ENCODE measurements at places on chromosomes 1 and 21.

GRCh38 chr1:42422737-42423136 lies 33.1 kb downstream of the ZMYND12 start:
- no peak for DNase-seq

DNA sequence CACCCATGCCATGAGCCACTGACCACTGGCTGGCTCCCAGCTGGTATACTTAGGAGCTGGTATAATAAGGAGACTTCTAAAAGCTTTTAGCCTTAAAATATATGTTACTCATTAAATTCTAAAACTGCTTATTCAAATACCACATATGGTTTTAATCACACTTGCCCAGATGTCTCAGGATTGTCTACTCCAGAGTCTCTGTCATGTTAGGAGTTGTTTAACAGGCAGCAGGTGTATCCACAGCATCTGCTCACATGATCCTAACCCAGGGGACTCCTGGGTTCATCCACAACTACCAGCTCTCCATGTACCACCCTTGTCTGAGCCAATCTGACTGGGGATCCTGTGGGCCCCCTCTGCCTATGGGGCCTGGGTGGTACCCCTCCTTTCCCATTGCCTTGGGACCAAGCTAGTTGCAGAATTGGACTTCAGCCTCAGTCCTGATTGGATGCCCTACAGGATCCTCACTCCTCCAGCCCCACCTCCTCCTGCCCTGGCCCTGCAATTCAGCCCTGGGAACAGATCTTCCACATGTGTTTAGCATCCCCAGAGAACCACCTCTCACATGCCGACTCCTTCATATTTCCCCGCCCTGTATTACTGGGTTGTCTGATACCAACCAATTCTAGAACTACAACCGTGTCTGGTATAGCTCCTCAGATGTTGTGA lies 61.3 kb downstream of the BCAR3 start:
- peak; percentile 53 for DNase-seq

DNA sequence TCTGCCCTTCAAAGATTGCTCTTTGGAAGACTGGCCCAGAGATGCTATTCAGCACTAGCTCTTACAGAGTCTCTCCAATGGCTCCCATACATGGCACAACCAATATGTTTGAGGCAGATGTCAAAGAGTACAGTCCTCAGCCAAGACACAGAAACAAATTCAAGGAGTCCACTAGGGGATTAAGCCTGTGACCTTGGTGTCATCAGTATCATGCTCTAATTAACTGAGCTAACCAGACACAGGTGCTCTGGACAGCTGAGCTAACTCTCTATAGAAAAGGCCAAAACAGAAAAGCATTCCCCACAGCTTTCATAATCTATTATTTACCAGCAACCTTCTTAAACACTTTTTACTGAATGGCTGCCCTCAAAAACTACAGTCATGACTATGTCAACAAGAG lies 666.0 kb upstream of the PLXNA2 start:
- no peak for DNase-seq

DNA sequence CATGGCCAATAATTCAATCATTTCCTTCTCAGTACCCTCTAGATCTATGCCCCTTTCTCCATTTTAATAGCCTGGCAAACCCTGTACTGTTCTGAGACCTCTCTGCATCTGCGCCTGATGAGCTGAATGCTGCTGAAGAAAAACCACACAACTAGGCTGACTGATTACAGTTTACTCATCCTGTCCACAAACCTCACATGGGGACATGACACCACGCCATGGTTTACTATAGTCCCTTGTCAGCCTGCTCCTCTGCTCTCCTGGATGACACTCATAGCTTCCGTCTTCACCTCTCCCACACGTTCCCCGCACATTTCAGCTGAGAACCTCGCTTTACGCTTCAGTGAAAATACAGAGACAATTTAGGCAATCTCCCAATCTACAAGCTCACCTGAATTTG lies 59.7 kb downstream of the DESI2 start:
- no peak for DNase-seq

DNA sequence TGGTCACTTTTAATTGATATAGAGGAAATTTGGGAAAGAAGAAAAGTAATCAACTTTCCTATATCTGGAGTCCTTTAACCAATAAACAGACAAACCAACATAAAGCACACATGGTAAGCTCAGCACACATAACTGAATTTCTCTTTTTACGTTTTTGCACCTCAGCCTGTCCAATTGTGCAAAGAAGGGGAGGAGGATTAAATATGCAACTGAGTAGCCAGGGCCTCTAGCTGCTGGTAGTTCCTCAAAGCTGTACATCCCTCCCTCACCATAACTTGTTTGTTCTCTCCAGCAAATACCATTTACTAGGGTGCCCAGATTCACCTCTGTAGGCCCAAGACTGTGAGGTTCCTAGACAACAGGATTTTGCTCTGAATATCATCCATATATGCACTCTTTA lies 25.4 kb downstream of the ST6GALNAC5 start:
- no peak for DNase-seq

- DNase-seq, result no peak
Measured at GRCh38 chr21:45788198-45788597, 144.7 kb downstream of the PCBP3 start.

- DNase-seq, result no peak
Measured at GRCh38 chr1:179017383-179018326, 8.0 kb upstream of the FAM20B start.

DNA sequence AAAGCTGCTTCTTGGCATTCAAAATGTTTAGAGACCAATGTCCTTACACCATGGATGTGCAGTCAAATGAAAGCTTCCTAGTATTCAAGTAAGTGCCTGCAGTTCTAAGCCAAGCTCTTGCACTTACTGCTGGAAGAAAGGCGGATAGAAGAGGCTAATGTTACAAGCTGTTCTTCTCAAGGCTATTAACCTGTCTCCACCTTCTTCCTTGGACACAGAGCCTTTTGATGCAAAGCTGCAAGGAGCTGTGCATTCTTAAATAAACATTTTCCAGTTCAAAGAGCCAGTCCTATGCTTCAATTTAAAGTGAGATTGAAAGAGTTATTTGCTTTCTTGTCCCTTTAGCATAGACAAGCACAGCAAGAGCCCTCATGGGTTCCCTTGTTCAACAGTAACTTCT lies 167.9 kb upstream of the RUNX1 start:
- no peak for DNase-seq

DNA sequence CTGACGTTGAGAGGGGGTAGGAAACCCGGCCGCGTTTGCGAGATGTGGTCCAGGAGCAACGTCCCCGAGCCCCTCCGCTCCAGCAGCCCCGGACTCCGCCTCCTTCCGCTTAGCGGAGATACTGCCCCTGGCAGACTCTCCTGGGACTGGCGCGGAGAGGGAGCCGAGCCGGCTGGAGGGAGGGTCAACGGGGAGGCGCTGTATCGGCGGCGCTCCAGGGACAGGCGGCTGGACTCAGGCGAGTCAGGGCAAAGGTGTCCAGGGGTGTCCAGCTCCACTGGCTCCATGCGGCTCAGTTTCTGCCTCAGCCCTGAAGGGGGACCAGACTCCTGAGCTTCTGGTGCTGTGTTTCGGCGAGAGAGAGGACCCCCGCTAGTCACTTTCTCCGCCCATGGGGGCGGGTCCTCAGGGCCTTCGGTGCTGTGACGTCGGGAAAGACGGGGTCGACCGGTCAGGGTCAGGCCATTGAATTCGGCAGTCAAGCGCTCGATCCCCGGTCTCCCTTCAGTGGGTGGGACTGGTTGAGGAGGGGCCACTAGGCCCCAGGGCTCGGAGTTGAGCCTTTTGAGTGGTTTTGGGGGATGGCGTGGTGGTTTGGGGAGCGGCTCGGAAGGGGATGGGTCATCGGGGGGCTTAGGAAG lies 2.8 kb upstream of the LIX1L start:
- DNase-seq, result peak; percentile 93

DNA sequence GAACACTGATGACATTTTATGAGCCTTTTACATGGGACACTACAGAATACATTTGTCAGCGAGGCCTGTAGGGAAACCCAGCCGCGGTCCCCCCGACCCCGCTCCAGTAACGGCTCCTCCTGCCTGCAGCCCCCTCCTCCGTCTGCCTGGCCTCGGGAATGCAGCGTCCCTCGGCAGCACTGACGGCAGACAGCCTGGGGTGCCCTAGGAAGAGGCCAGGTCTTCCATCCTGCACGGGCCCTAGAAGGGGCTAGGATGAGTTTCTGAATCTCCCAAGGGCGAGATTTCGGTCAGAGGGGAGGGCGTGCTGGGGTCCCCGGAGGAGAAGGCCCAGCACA lies 8.4 kb downstream of the SAMD11 start:
- peak; percentile 11 for DNase-seq

DNA sequence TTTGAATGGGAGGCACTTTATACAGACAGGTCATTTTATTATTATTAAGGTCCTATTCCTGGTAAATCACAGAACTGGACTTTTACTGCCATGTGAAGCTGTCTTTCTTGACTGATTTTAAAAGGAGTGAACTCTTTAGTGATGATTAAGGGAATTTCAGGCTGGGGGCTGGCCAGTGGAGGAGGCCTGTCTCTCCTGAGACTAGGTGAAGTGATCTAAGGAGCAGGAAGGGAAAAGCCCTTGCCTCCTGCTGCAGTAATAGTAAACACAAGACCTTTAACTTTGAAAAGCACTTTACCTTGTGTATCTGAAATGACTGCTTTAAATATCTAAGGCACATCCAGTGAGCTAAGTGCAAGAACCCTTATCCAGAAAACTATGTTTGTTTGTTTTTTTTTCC lies 118.0 kb upstream of the SPAG17 start:
- no peak for DNase-seq

- DNase-seq, result peak; percentile 49
Measured at GRCh38 chr1:115807723-115808122, 33.2 kb downstream of the NHLH2 start.

- no peak for DNase-seq
Measured at GRCh38 chr1:108012553-108012952, 47.6 kb upstream of the VAV3 start.

DNA sequence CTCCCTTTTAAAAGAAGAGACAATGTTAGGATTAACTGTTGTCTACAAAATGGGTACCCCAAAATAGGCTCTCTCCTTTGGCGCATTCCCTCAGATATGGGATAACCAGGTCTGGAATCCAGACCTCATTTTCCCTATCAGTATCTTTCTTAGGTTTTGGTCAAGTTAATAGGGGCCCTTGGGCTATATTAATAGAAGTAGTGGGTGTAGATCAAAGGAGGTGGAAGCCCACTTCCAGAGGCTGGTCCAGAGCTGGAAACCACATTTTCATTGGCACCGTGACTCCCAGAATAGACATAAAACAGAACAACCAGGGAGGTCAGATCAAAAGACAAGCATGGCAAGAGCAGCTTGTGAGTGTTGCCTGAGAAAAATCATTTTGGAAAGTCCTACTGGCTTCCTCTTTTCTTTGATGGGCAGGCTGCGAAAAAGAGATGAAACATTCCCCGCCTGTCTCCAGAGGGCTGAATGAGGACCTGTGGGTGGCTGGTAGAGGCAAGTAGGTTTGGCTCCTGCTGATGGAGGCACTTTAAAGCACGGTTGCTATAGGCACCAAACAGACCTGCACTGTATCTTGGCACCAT lies 25.8 kb upstream of the KIF21B start:
- DNase-seq, result no peak

DNA sequence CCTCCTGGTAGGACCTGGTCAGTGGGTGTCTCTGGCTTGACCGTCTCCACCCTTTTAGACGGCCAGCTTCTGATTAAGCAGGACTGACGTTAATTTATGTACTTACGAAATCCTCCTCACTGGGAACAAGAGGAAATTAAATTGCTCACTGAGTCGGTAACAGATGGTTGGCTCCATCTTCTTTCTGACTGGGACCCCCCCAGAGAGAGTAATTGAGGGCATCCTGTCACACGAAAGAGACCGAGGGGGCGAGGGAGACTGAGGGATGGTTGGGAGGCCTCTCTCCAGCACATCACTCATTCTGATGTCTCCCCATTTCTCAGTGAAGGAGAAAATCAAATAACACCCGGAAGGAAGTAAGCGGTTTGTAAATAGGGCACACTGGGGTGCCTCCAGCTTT lies 104.8 kb downstream of the OMA1 start:
- DNase-seq, result no peak

GRCh38 chr21:27419153-27419552 lies 452.3 kb upstream of the ADAMTS5 start:
- DNase-seq, result no peak

- no peak for DNase-seq
Measured at GRCh38 chr1:154186852-154187501, 4.9 kb downstream of the TPM3 start.

DNA sequence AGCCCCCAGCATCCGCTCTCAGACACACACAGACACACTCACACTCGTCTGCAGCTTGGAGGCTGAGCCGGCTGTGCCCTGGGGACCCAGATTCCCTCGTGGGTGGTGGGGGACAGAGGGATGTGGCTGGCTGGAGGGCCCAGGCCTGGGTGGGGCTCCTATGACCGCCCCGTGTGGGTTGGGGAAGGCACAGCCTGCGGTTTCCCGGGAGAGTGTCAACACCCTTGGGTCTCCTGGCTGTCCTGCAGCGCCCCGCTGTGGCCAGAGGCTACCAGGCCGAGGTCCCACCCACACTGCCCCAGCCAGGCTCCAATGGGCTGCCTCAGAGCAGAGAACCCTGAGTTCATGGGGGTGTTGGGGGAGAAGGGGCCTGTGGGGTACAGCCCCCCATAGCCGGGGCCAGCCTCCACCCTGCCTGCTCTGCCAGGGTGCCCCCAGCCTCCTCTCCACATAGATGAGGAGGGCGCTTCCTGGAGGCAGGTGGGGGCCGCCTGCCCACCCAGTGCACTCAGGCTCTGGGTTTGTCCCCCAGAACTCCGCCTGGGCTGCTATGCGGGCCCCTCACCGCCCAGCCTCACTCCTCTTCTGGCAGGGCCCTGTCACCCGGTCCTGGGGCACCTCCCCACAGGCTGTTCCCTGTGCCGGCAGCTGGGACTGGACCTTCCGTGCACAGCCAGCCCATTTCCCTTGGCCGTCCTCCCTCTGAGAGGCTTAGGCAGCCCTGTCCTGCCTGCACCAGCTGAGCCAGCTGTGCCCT lies at the start of gene TTC34:
TSS of gene TTC34 (minus strand) at position 159 of the 757 bp plus-strand sequence. CDS start 866 bp downstream, outside the sequence.
- DNase-seq, result peak; percentile 26

DNA sequence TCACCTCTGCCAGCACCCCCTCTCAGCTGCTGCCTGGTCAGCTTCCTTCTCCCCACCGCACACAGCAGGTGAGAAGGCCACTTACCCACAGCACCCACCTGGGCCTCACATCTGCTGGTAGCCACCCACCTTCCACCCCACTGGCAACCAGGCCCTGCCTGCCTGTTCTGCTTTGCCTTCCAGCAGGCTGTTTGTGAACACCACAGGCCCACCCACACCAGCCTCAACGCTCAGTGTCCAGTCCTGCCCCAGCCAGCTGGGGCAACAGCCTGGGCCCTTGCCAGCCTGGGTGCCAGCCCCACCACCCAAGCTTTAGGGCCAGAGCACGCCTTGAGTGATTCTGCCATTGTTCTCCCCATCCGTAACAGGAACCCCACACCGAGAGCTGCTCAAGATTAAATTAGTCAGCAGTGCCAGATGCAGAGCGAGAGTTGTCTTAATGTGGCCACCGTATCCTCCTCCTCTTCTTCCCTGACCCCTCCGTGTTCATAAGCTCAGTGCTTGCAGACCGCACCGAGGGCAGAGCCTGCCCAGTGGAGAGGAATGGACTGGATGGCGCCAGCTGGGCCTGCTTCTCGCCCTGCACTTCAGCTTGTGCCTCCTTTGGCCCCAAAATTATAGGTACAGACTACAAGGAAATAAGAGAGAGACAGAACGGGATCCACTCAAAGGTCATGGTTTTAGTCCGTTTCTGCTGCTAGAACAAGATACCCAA lies 120.3 kb upstream of the COL6A1 start:
- no peak for DNase-seq

- no peak for DNase-seq
Measured at GRCh38 chr1:208239473-208240381, 4.5 kb downstream of the PLXNA2 start.

- no peak for DNase-seq
Measured at GRCh38 chr1:248380854-248381253, 5.3 kb downstream of the OR2T6 start.
